ENCODE measurements at places on chromosomes 5 and 9.

DNA sequence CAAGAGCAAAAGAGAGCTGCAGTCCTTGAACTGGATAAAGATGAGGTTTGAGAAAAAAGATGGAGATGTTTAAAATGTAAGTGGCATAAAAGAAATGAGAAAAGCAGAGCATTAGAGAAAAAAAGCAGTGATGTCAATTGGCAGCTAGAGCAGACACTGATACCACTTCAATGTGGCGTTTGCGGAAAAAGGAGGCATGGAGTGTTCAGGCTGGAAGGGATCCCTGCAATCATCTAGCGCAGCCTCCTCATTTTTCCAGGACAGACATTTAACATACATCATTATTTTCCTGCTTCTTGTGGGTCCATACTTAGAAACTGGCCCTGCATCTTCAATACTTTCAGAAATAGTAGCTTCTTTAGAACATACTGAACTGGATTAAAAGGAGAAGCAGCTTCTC, 563.8 kb downstream of the PTPRD start:
- DNase-seq: no peak

DNA sequence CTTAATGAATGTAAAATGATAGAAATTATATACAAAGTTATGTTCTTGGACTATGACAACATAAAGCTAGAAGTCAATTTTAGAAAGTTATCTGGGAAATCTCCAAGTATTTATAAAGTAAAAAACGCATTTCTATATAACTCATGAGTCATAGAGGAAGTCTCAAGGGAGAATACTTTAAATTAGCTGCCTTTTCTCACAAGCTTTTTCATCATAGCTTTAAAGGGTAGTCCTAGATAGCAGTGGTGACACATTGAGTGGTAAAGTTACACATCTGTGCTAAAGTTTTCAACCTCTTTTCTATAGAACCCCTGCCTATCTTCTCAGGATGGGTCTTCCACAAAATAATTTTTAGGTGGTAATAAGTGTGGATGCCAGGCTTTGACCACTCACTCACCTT, 598.3 kb upstream of the FAM174A start:
- no peak for DNase-seq

DNA sequence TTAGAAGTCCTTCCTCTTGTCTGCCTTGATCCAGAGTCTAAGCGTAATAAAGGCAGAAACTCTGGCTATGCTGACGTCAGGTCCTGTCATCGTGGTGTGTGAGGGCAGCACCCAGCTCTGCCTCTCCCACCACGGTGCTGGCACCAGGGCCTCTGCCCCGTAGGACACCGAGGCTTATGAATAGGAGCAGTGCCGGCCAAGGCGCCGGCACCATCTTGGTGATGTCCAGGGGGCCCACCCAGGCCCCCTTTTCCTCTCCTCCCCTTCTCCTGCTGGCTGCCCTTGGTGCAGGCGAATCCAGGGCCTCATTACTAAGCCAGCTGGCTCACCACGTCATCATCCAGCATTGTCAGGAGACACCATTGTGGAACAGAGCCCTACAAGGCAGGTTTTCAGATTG, 252.3 kb downstream of the FANCC start:
- DNase-seq: no peak

- DNase-seq: no peak
Observed at GRCh38 chr5:40832345-40832744, 2.7 kb downstream of the RPL37 start.

DNA sequence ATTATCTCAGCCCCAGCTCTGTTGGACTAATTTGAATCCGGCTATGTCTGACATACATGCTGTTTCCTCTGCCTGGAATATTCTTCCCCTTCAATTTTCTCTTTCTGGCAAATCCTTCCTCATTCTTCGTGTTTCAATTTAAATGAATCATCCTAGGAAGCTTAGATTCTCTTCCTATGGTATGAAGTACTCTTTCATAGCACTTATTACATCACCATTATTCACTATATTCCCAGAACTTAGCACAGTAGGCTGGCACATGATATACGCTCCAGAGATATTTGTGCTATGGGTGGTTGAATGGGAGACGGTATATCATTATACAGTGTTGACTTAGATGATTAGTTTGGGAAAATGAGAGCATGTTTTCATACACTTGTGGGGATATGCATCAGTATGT, 91.0 kb upstream of the JAK2 start:
- no peak for DNase-seq

- DNase-seq: no peak
Observed at GRCh38 chr9:19380826-19381075, 715 bp upstream of the RPS6 start.

DNA sequence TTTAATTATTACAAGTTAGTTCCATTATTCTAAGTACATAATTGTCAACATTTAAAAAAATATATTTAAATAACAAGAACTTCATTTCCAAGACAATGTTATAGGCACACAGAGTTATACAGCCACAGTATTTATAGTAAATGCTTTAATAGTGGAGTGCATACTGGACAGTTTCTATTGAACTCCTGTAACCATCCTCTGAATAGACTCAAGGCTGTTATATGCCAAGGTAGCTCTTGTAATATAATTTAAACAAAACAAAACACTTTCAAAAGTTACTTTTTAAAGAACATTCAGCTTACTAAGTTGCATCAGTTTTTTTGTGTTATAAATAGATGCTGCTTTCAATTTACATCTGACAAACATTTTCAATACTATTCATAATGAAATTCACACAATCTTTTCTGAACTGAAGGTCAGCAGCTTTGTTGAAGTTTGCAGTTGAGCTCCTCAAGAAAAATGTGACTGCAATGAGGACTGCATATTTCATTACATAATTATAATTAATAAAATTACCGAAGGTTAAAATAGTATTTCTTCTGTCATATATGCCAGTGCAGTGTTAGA, 549.9 kb upstream of the CYLC2 start:
- no peak for DNase-seq

GRCh38 chr9:90301277-90301653, 341.4 kb downstream of the DIRAS2 start:
- no peak for DNase-seq

DNA sequence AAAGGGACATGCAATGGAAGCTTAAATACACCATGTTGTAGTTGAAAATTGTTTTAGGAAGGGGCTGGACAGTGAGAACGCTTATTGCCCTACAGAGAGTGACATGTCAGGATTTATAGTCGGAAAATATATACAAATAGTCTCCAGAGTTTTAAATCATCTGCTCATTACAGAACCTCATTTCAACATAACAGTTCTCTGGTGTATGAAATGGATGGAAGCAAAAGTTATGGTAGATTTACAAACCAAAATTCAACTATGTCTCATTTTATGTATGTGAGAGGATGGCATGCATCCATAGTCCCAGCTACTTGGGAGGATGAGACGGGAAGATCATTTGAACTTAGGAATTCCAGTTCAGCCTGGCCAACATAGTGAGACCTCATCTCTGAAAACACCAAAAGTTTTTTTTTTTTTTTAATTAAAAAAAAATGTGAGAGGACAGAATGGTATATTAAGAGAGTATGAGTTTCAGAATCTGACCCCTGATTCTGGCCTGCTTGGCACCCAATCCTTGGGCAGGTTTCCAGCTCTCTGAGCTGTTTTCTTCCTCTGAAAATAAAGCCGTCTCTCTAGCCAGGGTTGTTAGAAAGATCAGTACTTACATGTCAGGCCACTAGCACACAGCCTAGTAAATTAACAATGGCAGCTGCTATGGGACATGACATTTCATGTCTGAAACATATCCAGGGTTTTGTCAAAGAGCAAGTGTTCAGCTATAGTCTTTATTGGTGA, 40.1 kb downstream of the IQGAP2 start:
- no peak for DNase-seq

DNA sequence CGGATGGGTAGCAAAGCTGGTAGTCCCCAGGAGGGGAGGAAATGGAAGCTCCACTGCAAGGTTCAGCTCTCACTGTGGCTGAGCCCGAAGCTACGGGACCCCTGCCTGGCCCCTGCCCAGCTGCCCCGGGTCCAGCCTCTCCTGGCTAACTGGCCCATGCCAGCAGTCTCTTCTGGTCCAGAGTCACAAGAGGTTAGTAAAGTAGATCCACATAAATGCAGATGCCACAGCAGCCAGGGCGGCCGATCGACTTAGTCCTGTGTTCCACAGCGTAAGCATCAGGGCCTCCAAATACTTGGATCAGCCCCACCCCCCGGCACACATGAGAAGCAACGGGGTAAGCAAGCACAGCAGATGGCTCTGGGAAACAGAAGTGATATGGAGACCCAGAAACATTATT, 42.1 kb downstream of the MRPL36 start:
- DNase-seq: no peak

DNA sequence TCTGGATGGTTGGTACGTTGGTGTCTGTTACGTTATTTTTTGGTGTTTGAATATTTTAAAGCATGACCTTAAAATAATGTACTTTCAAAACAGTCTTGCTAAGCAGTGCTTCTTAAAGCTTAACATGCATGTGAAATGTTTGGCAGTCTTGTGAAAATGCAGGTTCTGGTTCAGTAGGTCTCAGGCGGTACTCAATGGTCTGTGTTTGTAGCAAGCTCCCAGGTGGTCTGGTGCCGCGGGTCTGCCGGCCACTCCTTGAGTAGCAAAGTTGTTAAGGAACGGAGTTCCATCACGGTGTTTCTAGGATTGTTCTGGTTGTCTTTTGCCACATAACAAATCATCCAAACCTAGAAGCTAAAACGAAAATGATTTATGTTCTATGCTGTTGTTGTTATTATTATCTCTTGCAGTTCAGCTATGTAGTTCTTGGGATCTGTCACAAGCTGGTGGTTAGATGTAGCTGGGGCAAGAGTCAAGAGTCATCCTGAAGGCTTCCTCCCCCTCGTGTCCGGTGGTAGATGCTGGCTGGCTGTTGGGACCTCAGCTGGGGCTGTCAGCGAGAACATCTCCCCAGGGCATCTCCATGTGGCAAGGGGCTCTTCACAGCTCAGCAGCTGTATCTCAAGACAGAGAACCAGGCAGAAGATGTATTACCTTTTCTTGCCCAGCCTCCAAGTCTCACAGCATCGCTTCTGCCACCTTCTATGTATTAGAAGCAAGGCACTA, 186.8 kb downstream of the PALM2AKAP2 start:
- no peak for DNase-seq

GRCh38 chr9:107213080-107213479, 70.0 kb upstream of the RAD23B start:
- no peak for DNase-seq

- DNase-seq: no peak
Observed at GRCh38 chr5:167472566-167473108, 818.8 kb upstream of the WWC1 start.

GRCh38 chr5:107805166-107805565, 134.4 kb upstream of the EFNA5 start:
- no peak for DNase-seq

GRCh38 chr9:87885484-87886189, 3.0 kb downstream of the SPATA31E1 start:
- no peak for DNase-seq

- DNase-seq: no peak
Observed at GRCh38 chr9:133506653-133507038, 18.1 kb downstream of the MYMK start.

Data from stimulated activated CD4-positive, alpha-beta T cell treated with anti-CD3 and anti-CD28 coated beads, Interleukin-1b, Interleukin-23, amount 100 ng/mL, for 1 hour (primary cell).